A549 treated with AZD2906 at 1 μM for 4 hours (cell line): ENCODE measurements at places on chromosomes 3 and 15. TPM values are rescaled to one million over a fixed set of nuclear protein-coding genes. Genes with fewer than 3 reads are reported as not detected.

Gene SYNM
- 28.0 to 32.4 TPM (median 30.1 TPM) in 5 replicates for total RNA-seq

Gene CCR8
- total RNA-seq, result not detected in 5 replicates

Gene KLHL6
- 0.01 TPM in 1 of 5 replicates, not detected in the others for total RNA-seq

Gene SPATA12
- total RNA-seq, result 0.29 to 0.55 TPM (median 0.39 TPM) in 5 replicates

Gene GADL1
- total RNA-seq, result not detected in 5 replicates

Gene STAC
- 1.8 to 2.6 TPM (median 1.9 TPM) in 5 replicates for total RNA-seq

Gene GPR149
- total RNA-seq, result not detected in 5 replicates

Gene ATP13A4
- total RNA-seq, result 0.15 TPM in 1 of 5 replicates, not detected in the others

Gene TM4SF1
- 926 to 1,718 TPM (median 1,133 TPM) in 5 replicates for total RNA-seq

Gene CKMT1A
- total RNA-seq, result 2.6 to 3.5 TPM (median 3.3 TPM) in 5 replicates

Gene CTXN2
- total RNA-seq, result 0.02 to 0.05 TPM in 2 of 5 replicates, not detected in the others

Gene SPESP1
- total RNA-seq, result not detected in 5 replicates

Gene WDR93
- total RNA-seq, result 0.13 to 0.25 TPM (median 0.21 TPM) in 5 replicates

Gene CEP152
- total RNA-seq, result 2.9 to 4.5 TPM (median 3.8 TPM) in 5 replicates

Gene SPSB4
- total RNA-seq, result 0.11 to 0.28 TPM (median 0.19 TPM) in 5 replicates

Gene TTC21A
- 1.2 to 2.8 TPM (median 2.1 TPM) in 5 replicates for total RNA-seq

Gene ANKRD63
- total RNA-seq, result 0.24 to 0.43 TPM (median 0.33 TPM) in 5 replicates

Gene CACNA2D2
- total RNA-seq, result 0.45 to 0.71 TPM (median 0.53 TPM) in 5 replicates

Gene ZNF774
- 0.88 to 1.6 TPM (median 1.0 TPM) in 5 replicates for total RNA-seq

Gene KIF7
- total RNA-seq, result 3.4 to 5.1 TPM (median 4.1 TPM) in 5 replicates

Gene TRIM42
- total RNA-seq, result not detected in 5 replicates

Gene ASB14
- total RNA-seq, result not detected in 5 replicates

Gene NOX5
- 0.17 to 0.35 TPM (median 0.23 TPM) in 5 replicates for total RNA-seq

Gene GOLGA8G
- not detected in 5 replicates for total RNA-seq

Gene EPHA3
- total RNA-seq, result not detected in 5 replicates

Gene IQCF5
- total RNA-seq, result not detected in 5 replicates

Gene FRMD5
- 1.7 to 2.8 TPM (median 2.0 TPM) in 5 replicates for total RNA-seq

Gene CYP1A2
- not detected in 5 replicates for total RNA-seq

Gene EXD1
- total RNA-seq, result 0.14 to 0.17 TPM (median 0.14 TPM) in 3 of 5 replicates, not detected in the others

Gene PAQR5
- total RNA-seq, result 69.3 to 93.4 TPM (median 86.5 TPM) in 5 replicates

Gene THPO
- total RNA-seq, result 0.05 to 0.16 TPM in 2 of 5 replicates, not detected in the others

Gene CLDN18
- total RNA-seq, result not detected in 5 replicates

Gene TMEM158
- total RNA-seq, result 6.3 to 11.3 TPM (median 10.0 TPM) in 5 replicates

Gene FGF7
- total RNA-seq, result not detected in 5 replicates

Gene GOLGA8O
- 0.24 to 0.51 TPM (median 0.30 TPM) in 5 replicates for total RNA-seq
